ENCODE measurements at places on chromosomes 5 and 9. TPM values are rescaled to one million over a fixed set of nuclear protein-coding genes. Genes with fewer than 3 reads are reported as not detected.
A peak's percentile ranks its signal among the peaks of the same experiment; 100 is the strongest.

DDX4 gene
- not detected for total RNA-seq

GNA14 gene
- not detected for total RNA-seq

GRCh38 chr5:83711982-83712601, 8.6 kb downstream of the HAPLN1 start:
- DNase-seq, result peak; percentile 49

DNA sequence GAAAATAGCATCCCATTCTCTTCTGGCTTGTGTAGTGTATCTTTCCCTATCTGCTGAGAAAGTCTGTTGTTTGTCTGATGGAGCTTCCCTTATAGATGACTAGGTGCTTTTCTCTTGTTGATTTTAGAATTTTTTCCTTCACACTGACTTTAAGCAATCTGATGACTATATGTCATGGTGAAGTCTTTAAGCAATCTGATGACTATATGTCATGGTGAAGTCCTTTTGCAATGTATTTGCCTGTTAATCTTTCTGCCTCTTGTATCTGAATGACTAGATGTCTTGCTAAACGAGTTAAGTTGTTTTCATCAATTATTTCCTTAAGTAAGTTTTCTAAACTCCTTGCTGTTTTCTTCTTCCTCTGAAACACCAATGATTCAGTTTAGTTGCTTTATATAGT, 80.5 kb downstream of the RNF130 start:
- DNase-seq, result no peak

GRCh38 chr9:89505911-89506310, 8.0 kb upstream of the SEMA4D start:
- DNase-seq, result no peak

- DNase-seq, result peak; percentile 63
These were observed 60.7 kb downstream of the PARP8 start for GRCh38 chr5:50727149-50727496.

DNA sequence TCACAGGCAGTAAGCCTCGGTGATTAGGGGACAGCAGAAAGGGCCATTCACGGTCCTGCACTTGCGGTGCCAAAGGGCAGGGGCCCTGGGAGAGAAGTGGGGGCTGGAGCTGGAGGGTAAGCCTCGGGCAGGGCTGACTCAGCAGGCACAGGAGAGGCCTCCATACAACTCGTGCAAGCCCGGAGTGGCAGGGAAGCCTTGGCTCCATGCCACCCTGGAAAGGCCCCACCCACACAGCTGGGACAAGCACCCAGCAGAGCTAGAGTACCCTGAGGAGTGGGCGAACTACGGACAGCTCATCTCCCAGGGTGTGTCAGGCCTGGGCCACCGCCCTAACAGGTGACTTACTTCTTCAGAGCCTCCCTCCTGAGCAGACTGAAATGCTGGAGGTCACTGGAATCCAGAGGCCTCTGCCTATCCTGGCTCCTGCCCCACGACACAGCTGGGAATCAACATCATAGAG, 5.6 kb upstream of the CAMK2A start:
- no peak for DNase-seq

DNA sequence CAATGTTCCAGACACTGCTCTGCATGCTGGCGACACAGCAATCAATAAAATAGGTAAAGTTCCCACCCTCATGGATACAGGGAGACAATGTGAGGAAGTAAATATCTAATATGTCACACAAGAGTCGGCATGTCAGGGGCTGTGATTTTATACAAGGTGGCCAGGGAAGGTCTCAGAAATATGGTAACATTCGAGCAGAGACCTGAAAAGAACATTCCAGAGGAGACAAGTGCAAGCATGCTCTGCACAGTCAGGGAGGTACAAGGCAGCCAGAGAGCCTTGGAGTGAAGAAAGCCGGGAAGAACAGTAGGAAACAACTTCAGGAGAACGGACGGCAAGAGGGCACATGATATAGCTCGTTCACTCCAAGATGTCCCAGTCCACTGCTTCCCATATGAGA, 89.2 kb upstream of the ZNF462 start:
- DNase-seq, result no peak

FRMPD1 gene
- not detected for total RNA-seq

DNA sequence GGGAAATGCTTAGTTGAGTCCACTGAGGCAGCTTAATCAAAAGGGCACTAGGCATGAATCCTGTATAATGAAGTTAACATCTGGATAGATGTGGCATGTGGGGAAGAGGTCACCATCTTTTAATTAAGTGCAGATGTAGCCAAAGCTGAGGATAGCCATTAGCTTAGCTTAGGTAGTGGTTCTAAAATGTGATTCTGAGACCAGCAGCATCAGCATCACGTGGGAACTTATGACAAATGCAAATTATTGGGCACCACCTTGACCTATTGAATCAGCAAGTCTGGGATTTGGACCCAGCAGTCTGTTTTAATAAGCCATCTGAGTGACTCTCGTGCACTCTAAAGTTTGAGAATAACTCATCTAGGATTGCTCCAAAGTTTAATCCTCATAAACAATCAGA, 63.8 kb downstream of the SNCAIP start:
- DNase-seq, result no peak

F2RL2 gene
- not detected for total RNA-seq

GRCh38 chr5:1413611-1414241, 31.5 kb downstream of the SLC6A3 start:
- no peak for DNase-seq
